ENCODE measurements at places on chromosomes 5 and 9.

GRCh38 chr5:27020973-27021372 lies 17.4 kb downstream of the CDH9 start:
- DNase-seq = no peak

DNA sequence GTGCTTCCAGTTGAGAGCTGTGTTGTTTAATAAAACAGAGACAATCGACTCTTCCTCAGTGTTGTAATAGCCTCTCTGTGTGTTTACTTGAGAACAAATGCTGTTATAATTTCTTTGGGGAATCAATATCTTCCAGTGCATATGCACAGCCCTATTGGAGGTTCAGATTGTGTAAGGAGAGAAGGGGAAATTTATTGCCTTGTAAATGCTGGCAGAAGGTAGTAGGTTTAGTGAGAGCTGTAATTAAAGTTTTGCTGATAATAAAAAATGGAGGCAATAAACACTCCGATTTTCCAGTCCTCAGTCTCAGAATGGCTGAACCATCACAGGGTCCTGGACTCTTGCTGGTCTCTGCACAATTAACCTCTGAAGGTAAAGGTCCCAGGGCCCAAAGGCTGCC lies 128.3 kb downstream of the C5orf15 start:
- no peak for DNase-seq

DNA sequence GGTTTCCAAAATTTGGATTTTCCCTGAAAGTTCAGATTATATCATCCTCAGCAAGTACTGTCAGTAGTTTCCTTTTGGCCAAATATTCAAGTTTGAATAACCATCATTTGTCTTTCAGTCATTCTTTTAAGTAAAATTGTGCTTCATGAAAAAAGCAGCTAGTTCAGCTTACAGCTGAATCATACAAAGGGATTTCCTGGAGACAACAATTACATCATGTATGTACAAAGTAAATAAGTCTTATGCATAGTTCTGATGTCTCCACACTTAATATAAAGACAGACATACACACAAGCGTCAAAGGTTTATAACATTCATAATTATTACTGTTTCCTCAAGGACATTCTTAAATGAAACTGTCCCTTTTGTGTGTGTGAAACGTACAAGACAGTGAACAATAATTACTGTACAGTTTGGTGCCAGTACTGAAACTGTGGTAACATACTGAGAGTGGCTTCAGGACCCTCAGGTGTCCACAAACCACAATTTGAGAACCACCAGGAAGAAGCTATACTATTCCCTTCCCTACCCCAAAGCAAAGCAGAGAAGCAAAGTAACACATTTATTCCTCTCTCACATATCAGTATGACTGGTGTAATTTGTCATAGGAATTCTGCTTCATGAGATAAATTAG lies 746.6 kb downstream of the TAF11L14 start:
- no peak for DNase-seq

- no peak for DNase-seq
These were observed 889.1 kb upstream of the CTNND2 start for GRCh38 chr5:12793373-12793772.

DNA sequence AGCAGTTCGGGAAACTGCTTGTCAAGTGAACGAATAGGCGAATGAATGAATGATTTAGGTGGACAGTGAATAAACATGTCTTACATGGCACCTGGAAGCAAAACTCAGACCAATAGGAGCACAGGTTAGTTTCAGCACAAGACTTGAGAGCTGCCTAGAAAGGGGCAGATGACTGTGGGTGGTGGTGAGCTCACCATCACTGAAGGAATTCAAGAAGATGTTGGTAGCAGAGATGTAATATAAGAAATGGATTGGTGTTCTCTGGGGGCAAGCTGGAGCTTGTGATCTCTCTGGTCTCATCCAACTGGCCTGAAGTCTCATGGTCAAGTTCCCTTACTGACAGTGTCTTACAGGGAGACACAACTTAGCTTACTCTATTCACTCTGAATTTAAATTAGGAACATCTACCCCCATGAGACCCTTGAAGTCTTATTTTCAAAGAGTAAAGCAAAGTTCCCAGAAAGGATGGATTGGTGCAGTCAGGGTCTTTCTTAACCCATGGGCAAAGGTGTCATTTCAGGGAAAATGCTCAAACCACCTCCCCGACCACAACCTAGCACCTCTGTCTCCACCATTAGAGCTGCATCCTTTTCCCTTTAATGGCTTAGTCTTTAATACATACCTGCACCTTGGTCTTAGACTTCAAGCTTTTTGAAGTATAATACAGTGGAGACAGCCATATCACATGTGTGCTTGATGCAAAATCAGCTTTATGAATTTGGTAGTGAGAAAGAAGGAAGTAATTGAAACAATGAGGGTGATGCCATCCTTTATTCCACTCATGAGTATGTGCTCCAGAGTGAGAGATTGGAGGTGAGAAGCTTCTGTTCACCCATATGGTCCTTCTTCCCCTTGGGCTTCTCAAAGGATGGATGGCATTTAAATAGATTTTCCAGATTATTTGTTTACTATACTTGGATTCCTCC lies 5.1 kb downstream of the LCP2 start:
- DNase-seq = no peak

DNA sequence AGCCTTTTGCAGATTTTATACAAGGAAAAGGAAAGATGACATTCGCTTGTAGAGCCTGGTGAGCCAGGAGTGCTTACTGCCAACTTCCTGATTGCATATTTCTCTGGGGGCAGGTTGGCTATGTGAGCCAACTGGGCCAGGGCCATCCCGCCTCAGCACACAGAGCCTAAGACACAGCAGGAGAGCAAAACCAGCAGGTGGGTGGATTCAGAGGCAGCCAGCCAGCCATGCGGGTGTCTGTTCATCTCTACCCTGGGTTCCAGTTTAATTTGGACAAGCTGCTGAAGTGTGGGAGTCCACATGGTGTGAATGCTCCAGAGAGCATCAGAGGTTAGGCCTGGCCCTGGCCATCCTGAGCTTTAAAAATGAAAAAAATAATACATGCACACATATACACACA lies 291.4 kb downstream of the ARHGEF28 start:
- no peak for DNase-seq

- peak; percentile 50 for DNase-seq
These were observed 11.5 kb downstream of the PRRC2B start for GRCh38 chr9:131405428-131405827.

DNA sequence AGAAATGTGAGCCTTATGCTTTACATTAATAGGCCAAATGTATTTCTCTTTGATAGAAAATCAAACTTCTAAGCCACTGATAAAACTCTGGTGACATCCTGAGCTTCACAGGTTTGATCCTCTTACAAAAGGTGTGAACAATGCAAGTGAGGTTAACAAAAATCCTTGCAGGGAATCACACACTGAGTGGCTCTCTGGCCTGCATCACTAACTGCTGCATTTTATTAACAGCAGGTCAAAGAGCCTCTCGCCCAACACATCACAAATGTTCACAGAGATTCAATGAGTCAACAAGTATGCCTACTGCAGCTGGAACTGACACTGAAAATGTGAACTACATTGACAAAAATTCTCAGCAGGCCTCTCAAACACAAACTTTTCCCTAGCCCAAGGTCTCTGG lies 122.3 kb downstream of the SEMA5A start:
- DNase-seq = peak; percentile 50

Measured in brain microvascular endothelial cell (primary cell).